ENCODE measurements at places on chromosomes 11 and 22.

DNA sequence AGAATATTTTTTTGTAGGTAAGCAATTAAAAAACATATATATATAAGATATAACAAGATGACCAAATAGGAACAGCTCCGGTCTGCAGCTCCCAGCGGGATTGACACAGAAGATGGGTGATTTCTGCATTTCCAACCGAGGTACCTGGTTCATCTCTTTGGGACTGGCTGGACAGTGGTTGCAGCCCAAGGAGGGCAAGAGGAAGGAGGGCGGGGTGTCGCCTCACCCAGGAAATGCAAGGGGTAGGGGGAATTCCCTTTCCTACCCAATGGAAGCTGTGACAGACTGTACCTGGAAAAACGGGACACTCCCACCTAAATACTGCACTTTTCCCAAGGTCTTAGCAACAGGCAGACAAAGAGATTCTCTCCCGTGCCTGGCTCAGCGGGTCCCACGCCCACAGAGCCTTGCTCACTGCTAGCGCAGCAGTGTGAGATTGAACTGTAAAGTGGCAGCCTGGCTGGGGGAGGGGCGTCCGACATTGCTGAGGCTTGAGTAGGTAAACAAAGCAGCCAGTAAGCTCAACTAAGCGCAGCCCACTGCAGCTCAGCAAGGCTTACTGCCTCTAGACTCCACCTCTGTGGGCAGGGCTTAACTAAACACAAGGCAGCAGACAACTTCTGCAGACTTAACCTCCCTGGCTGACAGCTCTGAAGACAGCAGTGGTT, 163.8 kb downstream of the CWF19L2 start:
- DNase-seq = peak; percentile 6

DNA sequence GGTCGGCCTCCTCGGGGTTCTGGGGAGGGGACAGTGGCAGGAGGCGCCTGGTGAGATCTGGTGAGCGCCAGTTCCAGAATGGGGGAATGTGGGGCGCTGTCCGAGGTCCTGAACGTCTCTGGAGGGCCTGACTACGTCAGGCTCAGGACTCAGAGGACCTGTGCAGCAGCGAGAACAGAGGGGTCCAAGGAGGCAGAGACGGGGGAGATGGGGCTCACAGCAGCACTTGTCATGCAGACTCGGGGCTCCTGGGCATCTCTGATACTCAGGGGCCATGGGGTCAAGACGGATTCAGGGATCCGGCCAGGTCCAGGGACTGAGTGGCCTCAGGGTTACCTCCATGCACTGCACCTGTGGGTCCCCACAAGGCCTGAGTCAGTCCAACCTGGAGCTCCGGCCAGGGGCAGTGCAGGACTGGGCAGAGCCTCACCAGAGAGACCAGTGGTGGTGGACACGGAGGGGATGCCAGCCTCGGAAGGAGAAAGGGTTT, 92.2 kb downstream of the BRD1 start:
- DNase-seq = peak; percentile 77

DNA sequence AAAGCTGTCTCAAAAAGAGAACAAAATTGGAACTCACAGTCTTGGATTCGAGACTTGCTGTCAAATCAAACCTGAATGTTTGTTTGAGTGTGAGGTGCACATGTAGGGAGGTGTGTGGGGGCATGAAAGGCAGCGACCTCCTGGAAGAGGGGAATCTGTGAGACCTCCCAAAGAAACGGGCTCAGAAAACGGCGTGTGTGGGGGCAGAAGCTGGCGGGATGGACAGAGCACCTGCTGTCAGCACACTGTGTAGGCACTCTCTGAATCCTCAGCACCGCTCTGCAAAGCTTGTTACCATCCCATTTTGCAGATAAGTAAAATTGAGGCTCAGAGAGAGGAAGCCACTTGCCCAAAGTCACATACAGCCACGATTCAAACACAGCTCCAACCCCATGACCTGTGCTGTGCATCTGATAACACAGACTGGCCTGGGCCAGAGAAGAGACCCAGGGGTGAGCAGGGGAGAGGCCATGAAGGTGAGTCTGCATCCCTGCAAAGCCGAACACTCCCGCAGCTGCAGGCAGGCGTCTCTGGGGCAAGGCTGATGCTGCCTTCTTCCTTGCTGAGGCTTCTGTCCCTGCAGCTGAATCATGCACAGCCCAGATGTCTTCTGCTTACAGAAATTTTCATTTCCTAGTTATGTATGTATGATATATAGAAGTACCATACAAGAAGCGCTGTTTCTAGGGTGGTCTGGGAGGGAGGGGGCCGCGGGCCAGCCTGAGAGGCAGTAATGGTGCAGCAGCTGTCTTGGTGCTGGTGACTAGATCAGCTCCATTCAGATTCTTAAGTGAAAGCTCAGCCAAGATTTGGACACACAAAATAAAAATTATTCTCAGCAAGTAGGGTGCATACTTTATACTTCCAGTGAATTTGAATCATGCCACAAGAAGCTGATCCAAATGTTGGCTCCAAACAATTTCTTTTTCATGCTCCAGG, 67.3 kb upstream of the SHISAL1 start:
- DNase-seq = peak; percentile 49

DNA sequence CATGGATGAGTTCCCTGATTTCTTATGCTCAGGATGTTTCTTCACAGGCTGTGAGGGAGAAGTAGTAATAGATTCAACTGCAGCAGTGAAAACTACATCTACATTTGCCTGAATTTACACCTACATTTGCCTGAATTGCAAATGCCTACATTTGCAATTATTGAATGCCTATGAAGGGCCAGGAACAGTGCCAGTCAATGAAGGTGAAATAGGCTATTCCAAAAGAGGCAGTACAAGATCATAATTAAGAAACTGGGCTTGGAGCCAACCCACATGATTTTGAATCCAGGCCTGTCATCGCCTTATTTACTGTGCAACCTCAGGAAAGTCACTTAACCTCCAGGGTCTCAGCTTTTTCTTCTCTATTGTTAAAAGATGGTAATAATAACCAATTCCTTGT, 1353.3 kb downstream of the FAM181B start:
- DNase-seq = no peak

- no peak for DNase-seq
These were observed 79.0 kb downstream of the MICAL3 start for GRCh38 chr22:17945156-17945887.

GRCh38 chr11:36757075-36757474, 159.0 kb upstream of the RAG2 start:
- no peak for DNase-seq

- peak; percentile 59 for DNase-seq
These were observed 2.4 kb downstream of the SIDT2 start for GRCh38 chr11:117180661-117181585.

DNA sequence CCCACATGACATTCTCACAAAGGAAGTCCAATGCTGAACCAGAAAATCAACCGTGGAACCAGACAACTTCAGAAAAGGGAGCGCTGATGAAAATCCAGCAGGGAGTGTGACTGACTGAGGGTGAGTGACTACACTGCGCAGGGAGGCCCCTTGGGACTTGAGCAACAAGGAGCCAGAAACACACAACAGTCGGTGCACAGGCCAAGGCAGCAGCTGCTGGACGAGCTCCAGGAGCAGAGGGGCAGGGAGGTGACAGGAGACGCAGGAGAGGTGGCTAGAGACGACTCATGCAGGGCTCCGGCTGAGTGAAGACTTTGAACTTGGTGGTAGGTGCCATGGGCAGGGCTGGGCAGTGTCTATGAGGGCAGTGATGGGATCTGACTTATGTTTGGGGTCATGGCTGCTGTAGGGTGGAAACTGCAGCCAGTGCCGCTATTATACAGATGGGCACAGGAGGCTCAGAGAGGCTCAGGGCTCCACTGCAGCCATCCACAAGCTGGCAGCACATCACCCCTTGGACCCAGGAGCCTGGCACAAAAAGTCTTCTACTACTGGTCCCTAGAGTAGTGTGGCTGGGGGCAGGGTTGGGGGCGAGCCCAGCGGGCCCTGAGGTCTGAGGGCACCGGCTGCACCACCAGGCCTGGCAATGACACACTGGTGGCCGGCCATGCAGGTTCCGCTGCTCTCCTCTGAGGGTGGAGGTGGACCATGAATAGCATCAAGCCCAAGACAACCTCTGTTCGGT, 10.3 kb upstream of the FADD start:
- DNase-seq = peak; percentile 41

GRCh38 chr22:24398409-24398808, 29.0 kb upstream of the ADORA2A start:
- no peak for DNase-seq

DNA sequence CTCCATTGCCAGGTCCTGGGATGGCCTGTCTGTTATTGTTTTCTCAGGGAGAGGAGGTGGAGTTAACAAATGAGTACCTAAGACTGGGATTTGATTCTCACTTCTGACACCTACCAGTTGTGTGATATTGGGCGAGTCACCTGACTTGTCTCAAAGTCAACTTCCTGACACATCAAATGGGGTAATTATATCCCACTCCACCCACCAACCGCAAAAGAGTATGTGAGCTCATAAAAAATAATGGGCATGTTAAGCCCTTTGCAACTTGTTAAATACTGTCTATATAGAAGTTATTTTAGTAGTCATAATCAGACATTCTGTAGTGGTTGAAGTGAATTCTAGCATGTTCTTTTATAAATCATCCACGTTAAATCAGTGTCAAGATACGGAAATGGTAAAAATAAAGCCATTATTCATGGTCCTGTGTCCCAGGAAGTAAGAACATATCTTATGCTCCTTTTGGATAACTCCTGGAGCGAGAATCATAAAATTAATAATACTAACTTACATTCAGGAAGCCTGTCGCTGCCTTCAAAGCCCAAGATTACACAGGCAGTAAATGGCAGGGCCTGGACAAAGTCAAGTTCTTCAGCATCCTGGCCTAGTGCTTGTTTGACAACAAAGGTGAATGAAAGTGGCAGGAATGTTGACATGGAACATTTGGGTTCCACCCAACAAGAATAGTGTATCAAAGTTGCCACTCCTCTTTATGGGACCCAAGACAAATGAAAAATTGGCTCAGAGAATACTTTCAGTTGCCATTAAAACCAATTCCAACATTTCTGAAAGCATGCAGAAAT, 54.3 kb downstream of the SYTL2 start:
- no peak for DNase-seq

GRCh38 chr11:42768576-42768975, 543.2 kb upstream of the API5 start:
- DNase-seq = no peak

DNA sequence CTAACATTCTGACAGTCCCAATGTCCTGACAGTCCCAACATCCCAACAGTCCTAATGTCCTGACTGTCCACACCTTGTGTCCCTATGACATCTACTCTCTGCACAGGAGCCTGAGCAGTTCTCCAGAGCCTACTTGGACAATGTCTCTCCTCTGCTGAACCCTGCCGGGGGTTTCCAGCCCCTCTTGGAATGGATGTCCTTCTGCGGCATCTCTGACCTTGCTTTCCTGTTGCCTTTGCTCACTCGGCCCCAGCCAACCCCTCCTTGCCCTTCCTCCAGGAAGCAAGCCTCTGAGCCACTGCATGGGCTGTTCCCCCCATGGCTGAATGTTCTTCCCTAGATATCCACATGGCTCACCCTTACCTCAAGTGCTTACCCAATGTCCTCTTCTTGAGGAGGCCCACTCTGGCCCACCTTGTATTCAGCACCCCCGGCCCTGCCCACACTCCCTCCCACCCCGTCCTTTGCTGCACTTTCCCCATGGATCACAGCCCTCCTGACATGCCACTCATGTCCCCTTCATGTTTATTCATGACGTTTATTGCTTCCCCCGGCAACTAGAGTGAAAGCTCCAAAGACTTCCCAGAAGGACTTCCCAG, 59.5 kb downstream of the DHCR7 start:
- no peak for DNase-seq

GRCh38 chr11:21988477-21988876, 204.4 kb upstream of the ANO5 start:
- no peak for DNase-seq

DNA sequence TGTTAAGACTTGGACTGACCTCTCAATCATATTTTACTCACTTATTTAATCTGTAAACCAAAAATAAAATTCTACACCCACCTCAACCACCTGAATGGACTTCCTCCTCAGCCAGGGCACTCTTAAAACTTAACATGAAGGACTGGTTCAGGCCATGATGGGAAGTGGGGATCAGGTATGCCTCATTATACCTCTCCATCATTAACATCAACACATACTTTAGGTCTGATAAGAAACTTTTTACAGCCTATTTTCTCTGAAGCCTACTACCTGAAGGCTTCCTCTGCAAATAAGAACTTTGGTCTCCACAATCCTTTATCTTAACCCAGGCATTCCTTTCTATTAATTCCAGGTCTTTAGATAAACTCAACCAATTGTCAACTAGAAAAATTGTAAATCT, 390.0 kb downstream of the AASDHPPT start:
- no peak for DNase-seq

DNA sequence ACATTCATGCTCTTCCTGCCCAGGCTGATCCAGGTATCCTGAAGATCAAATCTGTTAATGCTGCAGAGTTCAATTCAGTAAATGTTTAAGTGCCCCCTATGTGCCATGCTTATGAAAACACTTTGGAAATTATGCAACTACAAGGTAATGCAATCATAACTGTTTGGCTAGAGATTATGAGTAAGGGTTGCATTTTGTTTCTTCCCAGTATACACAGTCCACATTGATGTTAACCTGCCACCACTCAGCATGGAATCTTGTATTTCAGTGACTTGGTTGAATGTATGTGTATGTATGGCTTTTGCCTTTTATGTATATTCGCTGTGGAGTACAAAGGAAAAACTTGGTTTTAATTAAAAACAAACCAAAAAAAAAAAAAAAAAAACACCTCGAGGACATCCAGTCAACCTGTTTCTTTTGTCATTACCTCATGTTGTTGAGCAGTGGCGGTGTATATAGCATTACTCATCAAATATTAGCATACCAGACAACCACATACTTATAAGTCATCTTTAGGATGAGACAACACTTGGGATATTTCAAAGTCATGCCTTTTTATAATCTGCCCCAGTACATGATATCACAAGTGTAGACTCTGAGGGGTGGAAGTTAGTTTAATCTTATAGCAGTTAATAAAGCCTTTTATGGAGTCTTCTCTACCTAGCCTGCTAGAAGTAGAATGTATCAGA, 86.1 kb upstream of the HORMAD2 start:
- DNase-seq = no peak

GRCh38 chr11:125375146-125375545, 120.9 kb downstream of the FEZ1 start:
- no peak for DNase-seq

- DNase-seq = no peak
These were observed 21.6 kb upstream of the OR6X1 start for GRCh38 chr11:123775715-123776549.

GRCh38 chr11:121582296-121582695, 129.5 kb upstream of the SORL1-AS1 start:
- DNase-seq = no peak

- no peak for DNase-seq
These were observed 75.9 kb downstream of the NECTIN1 start for GRCh38 chr11:119652907-119653659.

GRCh38 chr11:46389450-46390330, 1.9 kb downstream of the CHRM4 start:
- DNase-seq = peak; percentile 82

Measured in kidney (tissue), 22 donors.